KG1 (cell line): ENCODE measurements at places on chromosomes 2 and 18.

- no peak for DNase-seq
Measured at GRCh38 chr18:62399781-62400308, 74.7 kb downstream of the TNFRSF11A start.

DNA sequence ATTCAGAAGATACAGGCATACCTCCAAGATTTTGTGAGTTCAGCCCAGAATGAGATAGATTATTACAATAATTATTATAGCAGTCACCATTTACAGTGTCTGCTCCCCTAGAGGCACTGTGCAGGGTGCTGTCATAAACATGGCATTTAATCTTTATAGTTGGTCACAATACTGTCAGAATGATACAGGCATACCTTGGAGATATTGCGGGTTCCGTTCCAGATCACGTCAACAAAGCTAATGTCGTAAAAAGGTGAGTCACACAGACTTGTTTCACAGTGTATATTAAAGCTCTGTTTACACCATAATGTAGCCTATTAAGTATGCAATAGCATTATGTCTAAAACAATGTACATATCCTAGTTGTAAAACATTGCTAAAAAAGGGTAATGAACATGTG lies 45.6 kb downstream of the ZRANB3 start:
- DNase-seq = no peak

DNA sequence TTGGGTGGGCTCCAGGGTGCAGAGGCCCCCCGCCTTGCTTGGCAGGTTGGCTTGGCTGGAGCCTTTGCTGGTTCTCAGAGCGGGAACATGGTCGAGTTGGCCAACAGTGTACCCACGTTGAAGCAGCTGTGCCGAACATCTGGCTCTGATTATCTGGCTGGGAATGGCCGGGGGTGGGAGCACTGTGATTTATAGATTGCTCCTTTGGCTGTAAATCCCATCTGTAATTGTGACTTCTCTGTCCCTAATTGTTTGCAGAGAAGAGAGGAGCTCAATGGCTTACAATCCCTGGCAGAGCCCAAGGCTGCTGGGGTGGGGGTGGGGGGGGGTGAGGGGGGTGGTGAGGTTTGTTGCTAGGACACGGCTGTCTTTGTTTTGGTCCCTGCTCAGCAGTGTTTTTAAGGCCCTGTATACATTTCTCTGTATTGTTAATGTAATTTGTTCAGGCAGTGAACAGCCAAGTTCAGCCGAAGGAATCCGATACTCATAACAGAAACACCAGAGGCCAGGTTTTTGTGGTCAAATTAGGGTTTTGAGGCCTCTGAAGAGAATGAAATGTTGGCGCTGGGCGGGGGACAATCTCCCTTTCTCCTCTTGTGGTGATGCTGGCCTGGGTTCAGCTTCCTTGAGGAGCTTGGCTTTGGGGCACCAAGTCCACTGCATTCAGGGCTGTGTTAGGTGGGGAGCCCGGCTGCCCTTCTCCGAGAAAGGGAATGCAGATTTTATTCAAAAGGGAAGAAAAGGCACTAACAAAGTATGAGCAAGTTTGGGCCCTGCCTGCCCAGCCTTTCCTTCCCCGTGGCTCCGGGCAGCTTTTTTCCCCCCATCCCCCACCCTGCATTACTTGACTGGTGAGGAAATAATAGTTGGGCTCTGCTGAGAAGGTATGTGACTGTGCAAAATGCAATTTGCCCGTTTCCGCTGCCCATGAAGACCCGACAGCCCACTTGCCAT lies 82.5 kb downstream of the TCF7L1 start:
- DNase-seq = no peak

DNA sequence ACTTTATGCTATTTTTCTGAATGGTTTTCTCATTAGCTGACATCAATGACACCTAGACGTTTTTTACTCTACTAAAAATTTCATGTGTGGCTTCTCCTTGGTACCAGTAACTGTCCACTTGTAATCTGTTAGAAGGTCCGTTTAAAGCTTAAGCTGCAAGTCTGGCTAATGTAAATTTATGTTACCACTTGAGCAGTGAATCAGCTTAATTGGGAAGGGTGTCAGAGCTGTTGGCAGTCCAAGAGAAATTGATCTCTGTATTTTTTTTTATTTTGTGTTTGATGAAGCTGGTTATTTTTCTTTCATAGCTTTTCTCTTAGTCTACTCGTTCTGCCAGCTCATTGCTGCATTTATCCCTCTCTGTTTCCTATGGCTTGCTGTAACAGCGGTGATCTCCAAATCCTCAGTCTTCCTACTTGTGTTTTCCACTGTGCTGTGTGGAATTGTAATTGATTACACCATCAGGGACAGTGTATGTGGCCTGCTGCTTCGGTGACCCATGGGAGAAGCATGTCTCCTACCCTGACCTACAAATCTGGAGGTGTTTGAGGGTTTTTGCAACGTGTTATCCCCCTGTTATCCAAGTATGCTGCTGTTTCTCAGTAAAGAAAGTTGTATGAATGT lies 724.2 kb upstream of the REG3G start:
- DNase-seq = no peak

DNA sequence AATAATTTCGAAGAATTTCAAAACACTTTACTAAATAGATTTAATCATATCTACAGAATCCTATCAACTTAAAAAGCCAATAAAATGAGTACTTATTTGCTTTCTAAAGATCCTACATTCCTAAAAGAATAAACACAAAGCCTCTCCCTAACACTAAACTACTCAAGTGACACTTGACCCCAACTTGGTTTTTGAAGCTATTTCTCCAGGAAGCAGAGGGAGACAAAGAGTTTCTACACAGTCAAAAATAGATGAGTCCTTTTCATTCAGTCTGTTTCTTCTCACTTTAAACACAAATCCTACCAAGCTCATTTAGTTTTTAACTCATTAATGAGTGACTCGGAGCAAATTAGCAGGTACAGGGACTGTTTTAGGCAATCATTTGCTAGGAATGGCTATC lies 2.1 kb downstream of the ATL2 start:
- no peak for DNase-seq

DNA sequence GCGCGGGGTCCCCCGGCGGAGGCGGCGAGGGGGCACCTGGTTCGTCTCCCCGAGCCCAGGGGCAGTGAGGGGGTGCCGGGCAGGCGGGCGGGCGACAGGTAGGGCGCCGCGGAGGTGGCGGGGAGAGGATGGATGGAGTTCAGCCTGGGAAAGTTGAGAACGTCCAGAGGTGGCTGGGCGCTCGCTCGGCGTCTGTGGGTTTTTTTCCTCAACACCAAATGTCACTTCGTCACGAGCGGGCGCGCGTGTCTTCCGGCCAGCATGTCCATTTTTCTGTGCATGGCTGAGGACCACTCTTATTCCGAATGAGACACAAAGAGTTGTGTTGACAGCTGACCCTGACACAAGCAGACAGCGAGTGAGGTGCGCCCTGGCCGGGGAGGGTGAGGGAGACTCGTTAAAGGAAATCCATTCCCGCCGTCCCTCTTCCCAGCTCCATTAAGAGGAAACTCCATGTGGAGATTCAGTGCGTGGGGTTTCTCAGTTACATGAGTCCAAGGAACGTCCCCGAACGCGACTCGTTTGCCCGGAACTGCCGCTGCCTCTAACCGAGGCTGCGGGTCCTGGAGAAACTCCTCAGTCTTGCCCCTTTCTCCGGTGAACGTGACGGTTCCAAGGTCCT lies 859 bp downstream of the GREB1L start:
- no peak for DNase-seq

DNA sequence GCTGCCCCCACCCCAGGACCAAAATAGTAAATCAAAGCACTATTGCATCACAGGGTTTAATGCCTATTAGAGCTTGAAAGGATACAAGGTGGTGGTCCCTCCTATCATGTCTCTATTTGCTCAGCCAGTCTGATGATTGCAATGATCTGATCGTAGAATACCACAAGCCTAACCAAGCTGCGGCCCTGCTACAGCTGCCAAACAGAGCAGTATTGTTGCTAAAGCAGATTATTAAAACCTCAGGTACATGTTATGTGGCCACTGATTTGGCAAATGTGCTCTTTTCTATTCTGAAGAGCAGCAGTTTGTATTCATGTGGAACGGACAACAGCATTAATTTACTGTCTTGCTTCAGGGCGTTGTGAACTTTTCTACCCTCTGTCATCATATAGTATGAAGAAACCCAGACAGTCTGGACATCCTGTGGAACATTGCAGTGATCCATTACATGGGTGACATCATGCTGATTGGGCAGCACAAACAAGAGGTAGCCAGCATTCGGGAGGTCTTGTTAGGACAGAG lies 8.4 kb upstream of the VAPA start:
- no peak for DNase-seq

GRCh38 chr2:117058366-117058765 lies 756.1 kb upstream of the DDX18 start:
- no peak for DNase-seq

DNA sequence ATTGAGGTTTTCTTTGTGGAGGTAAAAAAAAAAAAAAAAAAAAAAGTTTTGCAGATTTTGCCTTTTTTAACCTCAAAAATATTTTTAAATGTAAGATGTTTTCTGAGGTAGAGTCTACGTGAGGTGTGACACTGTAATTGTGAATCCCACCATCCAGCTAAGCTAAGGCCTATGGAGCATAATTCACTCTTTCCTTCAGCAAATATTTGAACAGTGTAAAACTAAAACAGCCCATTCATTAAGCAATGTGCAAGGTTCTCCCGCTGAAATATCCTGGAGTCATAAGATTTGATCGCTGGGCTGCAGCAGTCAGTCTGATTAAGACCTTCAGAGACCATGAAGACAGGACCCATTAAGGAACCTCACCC lies 105.1 kb downstream of the HNRNPLL start:
- no peak for DNase-seq

DNA sequence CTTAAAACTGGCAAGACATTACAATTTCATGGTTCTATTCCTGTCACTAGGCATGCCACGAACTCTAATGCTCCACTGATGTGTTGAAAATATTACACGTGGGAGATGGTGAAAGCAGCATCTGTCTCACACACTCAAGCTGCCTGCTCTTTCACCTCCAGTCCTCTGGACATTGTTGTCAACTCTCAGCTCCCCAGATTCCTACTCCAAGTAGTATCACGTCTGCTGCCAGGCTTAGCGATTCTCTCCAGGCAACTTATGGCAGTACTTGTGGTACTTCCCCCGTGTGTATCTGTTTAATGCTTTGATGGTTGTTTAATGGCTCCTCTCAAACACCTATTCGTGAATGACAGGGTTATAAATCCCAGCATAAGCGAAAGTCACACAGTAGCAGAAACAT lies 103.8 kb downstream of the TMEFF2 start:
- no peak for DNase-seq

DNA sequence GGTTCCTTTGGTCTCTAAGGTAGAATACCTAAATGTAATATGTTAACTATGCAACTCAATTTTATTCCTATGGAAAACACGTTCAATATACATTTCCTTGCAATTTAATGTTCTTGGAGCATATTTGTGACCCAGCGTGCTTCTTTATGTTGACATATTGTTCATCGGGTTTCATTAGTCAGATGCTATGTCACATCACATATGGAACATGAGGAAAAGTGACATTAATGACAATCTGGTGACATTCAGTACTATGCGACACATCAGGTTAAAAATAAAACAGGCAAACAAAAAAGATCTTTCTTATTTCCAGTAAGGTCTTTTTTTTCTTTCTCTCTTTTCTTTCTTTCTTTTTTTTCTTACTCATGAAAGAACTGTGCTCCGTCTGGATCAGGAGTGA lies 135.6 kb upstream of the SMIM21 start:
- no peak for DNase-seq

DNA sequence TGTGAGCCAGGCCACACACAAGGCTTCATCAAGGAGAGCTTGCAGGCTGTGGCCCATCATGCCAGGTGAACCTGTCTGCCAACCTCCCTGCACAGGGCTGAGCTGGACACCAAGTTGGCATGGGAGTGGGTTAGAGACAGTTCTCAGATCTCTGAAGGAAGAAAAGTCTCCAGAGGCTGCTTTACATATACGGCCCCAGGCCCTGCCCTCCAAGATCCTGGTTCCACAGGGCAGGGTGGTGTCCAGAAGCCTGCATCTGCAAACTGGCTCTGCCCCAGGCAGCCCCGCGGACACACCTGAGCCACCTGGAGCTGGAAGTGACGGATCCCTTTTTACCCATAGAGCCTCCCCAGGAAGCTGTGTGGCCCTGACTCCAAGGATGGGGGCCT lies 24.2 kb upstream of the HES6 start:
- DNase-seq = no peak

GRCh38 chr2:186780701-186781316 lies 68.2 kb downstream of the ZSWIM2 start:
- DNase-seq = no peak

GRCh38 chr2:212619954-212620353 lies 81.4 kb upstream of the ERBB4 start:
- DNase-seq = no peak

DNA sequence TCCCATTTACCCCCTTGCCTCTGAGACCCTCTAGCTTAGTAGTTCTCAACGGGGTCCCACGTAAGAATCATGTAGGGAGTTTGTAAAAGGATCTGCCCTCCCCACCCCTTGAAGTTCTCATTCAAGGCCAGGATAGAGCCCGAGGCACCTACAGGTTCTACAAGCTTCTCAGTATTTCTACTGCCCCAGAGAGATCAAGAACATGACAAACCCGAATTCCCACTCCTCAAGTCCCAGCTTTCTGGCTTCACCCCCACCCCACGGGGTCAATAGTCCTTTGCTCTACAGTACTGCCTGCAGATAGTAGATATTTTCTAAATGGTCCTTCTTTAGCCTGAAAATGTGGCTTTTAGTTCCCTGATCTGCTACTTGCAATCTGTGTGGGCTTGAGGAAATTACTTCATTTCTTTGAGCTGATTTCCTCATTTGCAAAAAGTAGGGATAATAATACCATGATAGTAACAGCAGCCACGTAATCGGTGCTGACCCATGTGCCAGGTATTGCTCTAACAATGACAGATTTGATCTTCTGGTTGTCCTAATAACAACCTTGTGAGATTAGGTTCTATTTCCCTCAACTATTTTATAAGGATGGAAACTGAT lies 7.1 kb downstream of the CIB4 start:
- no peak for DNase-seq

- DNase-seq = no peak
Measured at GRCh38 chr18:67010919-67011318, 407.0 kb upstream of the CDH19 start.

DNA sequence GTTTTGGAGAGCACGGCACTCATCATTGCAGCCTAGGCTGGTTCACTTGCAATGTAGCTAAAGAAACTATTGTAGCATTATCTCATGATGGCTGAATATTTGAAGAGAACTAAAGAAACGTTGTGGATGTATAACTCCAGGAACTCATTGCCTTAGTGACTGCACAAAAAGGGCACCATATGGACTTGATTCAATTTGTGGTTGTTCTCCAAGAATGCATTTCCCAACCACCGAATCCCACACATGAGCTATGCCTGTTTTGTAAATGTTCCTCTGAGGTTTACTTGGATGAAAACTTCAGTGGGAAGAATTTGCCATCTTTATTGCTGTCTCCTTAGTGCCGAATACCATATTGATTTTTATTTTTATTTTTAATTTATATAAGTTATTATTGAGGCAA lies 43.5 kb downstream of the DOK6 start:
- DNase-seq = no peak
